ENCODE measurements at places on chromosomes 16 and 17.

DNA sequence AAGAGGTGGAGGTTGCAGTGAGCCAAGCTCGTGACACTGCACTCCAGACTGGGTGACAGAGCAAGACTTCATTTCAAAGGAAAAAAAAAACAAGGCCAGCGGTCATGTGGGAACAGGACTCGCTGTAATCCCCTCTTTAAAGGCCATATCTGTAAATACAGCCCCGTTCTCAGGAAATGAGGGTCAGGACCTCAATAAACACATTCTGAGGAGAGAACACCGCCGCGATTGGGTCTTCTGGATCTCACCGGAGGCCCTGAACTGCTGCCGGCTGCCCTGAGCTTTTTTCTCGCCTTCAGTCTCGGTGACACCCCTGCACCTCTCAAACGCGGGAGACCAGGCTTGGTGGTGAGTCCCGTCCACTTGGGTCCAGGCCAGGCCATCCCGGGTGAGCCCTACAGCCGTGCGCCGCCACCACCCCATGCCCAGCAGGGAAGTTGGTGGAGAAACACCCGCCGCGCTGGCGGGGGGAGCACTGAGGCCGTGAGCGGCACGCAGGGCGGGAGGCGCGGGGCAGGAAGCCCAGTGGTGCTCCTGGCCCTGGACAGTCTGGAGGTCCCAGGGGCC lies 28.4 kb downstream of the SLC25A10 start:
- no peak for DNase-seq

DNA sequence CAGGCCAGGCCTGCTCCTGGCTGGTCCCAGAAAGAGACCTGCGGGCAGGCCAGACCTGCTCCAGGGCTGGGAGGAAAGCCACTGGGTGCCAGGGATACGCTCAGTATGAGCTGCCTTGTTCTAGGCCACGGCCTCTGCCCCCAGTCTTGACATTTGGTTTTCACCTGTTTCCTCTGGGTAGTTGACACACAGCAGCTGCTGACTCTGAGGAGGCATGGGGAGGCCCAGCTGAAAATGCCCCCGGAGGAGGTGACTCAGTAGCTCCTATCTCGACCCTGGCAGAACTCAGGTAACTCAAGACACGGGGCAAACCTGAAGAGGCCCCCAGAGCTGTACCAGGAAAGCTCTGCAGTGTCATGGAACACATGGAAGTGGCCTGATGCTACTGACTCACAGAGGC lies 13.9 kb upstream of the ADGRG1 start:
- DNase-seq, result no peak

DNA sequence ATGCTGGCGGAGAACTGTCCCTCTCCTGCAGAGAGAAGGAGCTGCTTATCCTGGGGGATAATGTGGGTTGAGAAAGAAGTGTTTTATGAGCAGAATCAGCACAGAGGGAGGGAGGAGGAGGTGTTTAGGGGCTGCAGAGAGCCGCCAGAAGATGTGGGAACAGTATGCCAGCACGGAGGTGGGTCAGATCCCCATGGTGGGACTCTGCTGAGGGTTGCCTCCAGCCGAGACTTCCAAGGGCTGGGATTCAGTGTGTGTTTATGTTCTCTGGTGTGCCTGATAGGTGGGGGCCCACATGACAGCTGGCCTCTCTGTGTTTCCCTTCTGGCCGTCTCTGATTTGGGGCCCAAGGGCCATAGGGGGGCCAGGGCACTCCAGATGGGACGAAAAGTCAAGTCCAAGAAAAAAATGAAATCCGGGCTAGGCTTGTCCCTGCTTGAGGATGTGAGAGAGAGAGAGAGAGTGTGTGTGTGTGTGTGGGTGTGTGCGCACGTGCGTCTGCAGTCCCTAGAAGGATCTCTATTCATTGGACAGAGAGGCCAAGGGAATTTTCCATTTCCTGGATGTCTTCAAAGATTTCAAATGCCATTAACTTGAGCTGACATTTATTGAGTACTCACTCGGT lies 21.6 kb downstream of the PRKCB start:
- no peak for DNase-seq

DNA sequence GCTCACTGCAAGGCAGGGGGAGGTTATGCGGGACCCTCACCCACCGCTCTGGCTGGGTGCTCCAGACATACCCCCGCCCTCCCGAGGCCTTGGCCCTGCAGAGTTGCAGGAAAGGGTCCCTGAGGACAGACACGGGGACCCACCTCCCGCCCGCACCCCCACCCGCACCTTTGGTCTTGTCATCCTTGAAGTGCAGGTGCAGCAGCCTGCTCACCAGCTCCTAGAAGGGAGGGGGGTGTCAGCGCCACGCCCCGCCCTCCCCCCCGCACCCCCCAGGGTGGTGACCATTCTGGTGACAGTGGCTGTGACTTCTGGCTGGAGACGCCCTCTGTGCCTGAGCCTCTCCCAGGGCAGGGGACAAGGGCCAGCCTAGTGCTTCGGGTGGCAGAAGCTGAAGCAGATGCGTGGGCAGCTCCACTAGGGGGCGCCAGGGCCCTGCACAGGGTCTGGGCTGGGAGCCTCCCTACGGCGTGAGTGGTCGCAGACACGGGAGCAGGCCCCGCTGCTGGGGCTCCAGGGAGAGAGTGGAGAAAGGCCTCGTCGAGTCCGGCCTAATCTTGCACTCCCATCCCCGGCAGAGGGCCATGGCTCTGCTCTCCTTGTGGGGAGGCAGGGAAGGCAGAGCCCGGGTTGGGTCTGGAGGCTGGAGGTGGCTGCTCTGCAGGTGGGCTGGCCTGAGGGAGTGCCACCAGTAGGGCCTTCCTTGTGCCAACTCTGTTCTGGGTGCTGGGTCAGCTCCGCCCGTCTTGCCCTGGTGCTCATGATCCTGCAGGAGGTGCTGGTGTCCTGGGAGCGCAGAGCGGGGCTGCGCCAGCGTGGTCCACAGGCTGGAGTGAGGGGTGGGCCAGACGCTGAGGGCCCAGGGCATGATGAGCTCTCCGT lies 2.7 kb downstream of the CENPX start:
- DNase-seq, result no peak

- no peak for DNase-seq
Measured at GRCh38 chr16:81158964-81159363, 62.8 kb upstream of the GCSH start.

DNA sequence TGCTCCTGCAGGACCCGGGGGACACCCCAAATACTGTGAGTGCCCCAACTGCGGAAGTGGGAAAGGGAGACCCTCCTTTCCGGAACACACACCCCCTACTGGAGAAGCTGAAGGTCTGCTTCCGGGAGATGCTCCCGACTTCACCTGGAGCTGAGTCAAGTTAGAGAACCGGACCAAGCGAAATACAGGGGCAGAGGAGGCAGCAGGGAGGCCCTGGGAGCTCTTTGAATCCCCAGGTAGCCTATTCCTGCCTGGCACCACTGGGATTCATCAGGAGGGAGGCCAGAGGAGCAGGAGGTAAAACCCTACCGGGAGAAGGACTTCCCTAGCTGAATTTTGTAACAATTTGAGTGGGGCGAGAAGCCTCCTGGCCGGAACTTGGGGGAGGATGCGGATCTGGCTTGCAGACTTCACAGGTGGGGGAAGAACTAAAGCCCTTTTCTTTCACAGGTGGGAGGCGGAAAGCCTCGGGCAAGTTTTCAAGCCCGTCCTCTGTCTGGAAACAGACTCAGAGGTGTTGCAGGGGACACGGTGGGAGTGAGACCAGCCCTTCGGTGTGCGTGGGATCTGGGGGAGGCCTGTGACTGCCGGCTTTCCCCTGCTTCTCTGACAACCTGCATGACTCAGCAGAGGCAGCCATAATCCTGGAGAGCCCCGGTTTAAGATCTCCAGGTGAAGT lies 22.4 kb upstream of the TEKT1 start:
- DNase-seq, result no peak

DNA sequence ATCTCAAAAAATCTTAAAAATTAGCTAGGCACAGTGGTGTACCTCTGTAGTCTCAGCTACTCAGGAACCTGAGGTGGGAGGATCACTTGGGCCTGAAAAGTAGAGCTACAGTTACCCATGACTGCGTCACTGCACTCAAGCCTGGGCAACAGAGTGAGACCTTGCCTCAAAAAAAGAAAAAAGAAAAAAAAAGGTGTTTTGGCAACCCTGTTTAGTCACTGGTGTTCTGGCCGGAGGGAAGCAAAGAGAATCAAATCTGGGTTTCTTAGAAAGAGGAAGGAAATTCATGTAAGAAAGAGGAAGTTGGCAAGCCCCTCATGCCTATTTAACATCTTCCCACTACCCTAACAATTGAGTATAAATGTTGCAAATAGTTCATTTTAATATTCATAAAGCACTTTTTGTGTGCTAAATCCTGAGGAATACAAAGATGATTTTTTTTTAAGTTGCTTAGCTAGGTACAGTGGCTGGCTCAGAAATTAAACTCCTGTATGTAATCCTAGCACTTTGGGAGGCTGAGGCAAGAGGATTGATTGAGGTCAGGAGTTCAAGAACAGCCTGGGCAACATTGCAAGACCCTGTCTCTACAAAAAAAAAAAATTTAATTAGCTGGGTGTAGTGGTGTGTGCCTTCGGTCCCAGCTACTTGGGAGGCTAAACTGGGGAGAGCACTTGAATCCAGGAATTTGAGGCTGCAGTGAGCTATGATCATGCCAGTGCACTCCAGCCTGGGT lies 6.5 kb upstream of the USP32 start:
- no peak for DNase-seq

- DNase-seq, result no peak
Measured at GRCh38 chr16:88602091-88602490, 31.9 kb downstream of the ZC3H18 start.

- DNase-seq, result no peak
Measured at GRCh38 chr17:6497496-6498221, 53.4 kb downstream of the PIMREG start.

- DNase-seq, result no peak
Measured at GRCh38 chr16:11452746-11453389, 107.6 kb downstream of the RMI2 start.

- no peak for DNase-seq
Measured at GRCh38 chr16:30173054-30173453, 10.3 kb upstream of the CORO1A start.

- no peak for DNase-seq
Measured at GRCh38 chr16:54977211-54977610, 46.5 kb downstream of the IRX5 start.

DNA sequence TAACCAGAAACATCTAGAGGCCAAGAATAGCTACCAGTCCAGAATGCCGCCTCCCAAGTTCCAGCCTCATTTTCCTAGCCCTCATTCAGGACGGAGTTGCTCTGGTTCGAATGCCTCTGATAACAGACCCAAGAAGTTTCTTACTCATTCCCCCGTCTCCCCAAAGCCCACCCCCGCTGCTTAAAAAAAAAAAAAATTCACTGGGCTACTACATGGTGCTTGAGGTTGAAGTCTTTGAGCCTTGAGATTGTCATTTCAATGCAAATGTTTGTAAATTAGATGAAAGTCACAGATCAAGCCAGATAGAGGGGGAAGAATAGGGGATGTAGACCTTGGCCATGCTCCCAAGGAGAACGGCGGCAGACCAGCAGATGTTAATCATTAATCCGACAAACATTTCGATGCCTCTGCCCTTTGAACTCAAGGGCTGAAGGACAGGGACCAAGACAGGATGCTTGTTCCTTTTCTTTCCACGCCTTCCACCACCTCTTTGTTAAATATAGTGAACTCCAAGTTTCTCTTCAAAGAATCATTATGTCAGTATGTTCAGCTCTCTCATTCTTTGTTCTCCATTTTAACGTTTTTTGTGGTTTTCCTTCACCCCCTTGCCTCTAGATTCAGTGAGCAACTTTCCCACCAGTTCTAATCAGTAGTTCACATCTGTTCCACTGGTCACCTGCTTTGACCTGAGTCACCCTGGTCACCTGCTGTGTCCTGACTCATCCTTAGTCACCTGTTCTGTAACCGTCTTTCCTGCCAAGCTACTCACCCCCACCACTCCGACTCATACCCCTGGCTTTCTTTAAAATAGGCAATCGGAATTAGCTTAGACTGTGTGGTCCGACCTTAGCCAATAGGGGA lies 190.3 kb downstream of the CPPED1 start:
- peak; percentile 35 for DNase-seq

- no peak for DNase-seq
Measured at GRCh38 chr16:16107839-16108238, 115.5 kb downstream of the ABCC6 start.

GRCh38 chr16:83348991-83349390 lies 458.8 kb upstream of the HSBP1 start:
- DNase-seq, result no peak

- no peak for DNase-seq
Measured at GRCh38 chr17:45667591-45668171, 116.4 kb upstream of the CRHR1 start.

DNA sequence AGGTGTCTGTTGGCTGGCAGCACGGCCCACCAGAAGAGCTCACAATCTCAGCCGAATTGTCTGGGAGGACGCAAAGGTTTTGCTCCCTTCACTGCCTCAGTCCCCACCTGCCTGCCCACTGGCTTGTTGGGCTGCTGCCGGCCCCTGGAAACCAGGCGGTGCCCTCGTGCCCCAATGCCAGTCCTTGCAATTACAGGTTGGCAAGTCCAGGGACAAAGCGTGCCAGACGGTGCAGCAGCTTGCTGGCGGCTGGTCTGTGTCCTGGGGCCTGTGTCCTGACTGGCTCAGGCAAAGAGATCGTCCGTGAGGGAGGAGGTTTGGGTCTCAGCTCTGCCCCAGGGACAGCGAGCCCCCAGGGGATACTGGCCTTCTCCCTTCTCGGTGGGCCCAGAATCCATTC lies 24.6 kb upstream of the SPNS2 start:
- no peak for DNase-seq

DNA sequence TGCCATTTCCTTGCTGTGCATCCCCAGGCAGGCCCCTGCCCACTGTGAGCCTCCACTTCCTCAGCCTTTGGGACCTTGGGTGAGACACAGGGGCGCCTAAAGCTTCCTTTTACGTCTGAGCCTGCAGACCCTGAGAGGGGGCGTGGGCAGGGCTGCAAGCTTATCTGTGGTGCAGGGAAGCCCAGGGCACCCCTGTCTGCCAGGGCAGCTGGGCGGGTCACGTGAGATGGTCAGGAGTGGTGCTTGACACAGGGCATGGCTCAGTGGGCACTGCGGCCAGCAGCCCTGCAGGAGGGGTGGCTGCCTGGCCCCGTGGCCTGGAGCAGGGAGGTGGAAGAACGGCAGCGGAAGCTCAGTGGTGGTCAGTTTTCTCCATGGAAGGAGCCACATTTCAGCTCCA lies 54.8 kb upstream of the ZC3H18 start:
- DNase-seq, result no peak

GRCh38 chr16:20129375-20129774 lies 55.7 kb upstream of the GPR139 start:
- no peak for DNase-seq

GRCh38 chr16:2936436-2937011 lies 24.8 kb downstream of the FLYWCH1 start:
- DNase-seq, result no peak
